Activated naive CD4-positive, alpha-beta T cell treated with Interleukin-2 at 50 U/mL for 16 hours (primary cell): ENCODE measurements at places on chromosomes 3 and 15.

DNA sequence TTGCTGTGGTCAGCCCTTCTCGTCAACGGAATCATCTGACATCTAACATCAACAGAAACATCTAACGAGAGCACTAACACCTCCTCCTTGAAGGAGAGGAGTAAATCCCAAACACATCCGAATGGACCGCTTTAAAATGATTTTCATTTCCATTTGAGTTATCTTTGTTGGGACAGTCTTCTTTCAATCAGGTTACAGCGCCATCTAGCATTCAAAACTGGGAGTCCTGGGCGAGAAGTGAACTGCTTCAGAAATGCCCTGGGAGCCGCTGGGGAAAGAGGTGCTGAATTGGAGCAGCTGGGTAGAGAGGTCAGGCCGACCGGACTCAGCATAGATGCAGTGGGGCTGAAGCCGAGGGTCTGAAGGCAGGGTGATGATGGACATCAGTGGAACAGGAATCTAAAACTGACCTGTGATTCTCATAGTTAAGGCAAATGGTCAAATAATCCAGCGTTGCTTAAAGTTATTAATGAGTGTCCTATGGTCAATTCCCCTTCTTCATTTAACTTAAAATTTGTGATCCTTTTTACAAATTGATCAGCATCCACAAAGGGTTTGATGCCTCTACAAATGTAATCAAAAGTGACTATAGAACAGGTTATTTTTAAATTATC is 170.0 kb upstream of the NDN start:
- DNase-seq = no peak

DNA sequence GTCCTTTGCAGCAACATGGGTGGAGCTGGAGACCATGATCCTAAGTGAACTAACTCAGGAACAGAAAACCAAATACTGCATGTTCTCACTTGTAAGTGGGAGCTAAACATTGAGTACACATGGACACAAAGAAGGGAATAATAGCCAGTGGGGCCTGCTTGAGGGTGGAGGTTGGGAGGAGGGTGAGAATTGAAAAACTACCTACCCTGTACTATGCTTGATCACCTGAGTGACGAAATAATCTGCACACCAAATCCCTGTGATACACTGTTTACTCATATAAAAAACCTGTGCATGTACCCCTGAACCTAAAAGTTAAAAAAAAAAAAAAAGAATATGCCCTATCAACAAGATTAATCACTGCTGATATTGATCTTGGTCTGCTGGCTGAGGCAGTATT is 58.7 kb upstream of the ADAMTSL3 start:
- no peak for DNase-seq

DNA sequence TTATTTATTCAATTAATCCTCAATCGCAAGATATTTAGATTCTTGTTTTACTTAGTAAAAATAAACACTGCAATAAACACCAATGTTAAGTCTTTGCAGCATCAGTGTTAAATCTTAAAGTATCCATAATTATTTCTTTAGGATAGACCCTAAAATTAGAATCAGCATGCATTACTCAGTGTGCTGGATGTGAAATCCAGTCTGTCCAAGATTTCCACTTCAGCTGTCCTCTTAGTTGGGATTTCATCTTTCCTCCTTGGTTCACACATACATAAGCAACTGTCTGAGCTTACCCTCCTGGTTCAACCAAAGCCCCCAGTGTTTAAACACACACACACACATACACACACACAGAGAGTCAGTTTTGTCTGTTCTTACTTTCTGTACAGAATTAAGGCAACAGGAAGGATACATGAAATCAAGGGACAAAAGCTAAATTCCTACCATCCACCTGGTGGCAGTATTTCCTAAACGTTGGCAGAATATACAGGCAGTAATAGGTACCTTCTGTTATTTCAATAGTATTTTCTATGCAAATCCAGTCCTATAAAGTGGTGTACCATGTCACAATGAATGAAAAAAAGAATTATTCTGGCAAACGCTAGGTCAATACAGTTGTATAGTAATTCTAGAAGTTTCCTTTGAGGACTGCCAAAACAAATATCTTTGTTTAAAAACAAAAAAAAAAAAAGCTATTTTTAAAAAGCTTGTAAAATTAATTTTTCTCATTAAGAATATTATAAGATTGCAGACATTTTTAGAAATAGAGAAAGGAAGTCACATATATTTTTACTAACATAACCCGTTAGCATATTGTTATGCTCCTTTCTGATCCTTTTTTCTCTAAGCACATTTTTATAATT is 27.3 kb upstream of the DMXL2 start:
- peak; percentile 3 for DNase-seq

DNA sequence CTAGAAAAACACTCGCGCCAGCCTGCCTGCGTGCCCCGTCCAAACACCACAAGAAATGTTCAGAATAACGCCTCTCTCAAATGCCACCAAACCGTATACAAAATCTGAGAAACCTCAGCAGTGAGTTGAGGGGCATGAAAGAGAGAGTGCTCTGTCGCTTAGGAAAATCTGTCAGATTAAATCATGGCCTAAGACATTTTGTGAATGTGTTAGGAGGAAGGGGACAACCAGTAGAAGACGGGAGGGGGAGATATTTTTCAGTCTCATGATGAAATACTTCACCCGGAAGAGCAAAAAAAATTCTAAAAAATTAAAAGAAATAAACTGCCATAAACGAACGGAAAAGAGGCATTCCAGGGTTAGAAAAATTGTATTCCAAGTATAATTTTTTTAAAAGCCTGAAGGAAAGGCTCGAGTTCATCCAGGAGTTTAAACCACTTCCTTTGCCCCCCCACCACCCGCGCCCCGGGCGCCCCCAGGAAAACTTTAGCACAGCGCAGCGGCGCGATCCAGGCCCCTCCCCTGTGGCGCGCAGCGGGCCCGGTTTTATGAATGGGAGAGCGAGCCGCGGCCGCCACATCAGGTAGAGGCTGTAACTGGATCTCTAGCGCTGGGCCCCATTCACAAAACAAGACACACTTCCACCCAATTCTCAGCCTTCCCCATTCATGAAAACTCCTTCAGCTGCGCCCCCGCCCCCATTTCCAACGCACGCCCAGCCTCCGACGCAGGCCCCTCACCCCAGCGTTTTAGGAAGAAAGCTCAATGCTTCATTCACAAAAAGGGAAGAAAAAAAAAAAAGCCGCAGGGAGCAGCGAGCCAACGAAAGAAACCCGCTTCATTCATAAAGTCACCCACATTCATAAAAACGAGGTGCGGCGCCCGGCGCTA is 1.4 kb downstream of the ETV5 start:
- DNase-seq = peak; percentile 37

DNA sequence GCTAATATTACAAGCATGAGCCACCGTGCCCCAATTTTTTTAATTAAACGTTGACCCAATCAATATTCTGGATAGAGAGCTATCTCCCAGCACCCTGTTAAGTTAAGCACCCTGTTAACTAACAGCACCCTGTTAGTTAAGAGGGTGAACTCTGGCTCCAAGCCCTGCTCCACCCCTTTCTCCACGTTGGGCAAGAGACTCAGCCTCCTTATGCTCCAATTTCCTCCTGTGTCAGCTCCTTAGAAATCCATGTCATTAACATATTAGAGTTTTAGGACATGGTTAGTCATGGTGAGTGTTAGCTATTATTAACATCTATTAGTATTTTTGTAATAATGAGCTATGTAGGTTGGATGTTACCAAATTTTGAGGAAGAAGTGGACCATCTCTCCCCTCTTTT is 217.2 kb upstream of the UBE2E1 start:
- no peak for DNase-seq

- DNase-seq = no peak
Observed at GRCh38 chr3:182214416-182214815, 502.7 kb downstream of the SOX2 start.

DNA sequence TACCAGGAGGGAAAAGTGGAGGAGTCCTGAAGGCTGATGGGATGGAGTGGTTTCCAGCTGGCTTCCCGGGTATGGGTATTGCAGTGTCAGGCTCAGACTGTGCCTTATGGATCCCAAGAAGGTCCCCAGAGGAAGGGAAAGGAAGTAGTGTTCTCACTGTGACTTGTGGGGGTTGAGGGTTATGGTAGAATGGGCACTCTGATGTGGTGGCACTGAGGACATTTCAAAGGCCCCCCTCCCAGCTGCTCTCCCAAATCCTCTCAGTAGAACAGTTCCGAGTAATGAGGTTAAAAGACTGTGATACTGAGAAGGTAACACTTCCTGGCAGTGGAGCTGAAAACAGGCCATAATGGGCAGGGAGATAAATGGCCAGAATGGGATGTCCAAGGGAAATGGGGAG is 23.1 kb upstream of the TIMP4 start:
- no peak for DNase-seq

- no peak for DNase-seq
Observed at GRCh38 chr3:130414457-130414856, 69.0 kb downstream of the COL6A5 start.
